ENCODE measurements at places on chromosomes 3 and 15.
A peak's percentile ranks its signal among the peaks of the same experiment; 100 is the strongest.

DNA sequence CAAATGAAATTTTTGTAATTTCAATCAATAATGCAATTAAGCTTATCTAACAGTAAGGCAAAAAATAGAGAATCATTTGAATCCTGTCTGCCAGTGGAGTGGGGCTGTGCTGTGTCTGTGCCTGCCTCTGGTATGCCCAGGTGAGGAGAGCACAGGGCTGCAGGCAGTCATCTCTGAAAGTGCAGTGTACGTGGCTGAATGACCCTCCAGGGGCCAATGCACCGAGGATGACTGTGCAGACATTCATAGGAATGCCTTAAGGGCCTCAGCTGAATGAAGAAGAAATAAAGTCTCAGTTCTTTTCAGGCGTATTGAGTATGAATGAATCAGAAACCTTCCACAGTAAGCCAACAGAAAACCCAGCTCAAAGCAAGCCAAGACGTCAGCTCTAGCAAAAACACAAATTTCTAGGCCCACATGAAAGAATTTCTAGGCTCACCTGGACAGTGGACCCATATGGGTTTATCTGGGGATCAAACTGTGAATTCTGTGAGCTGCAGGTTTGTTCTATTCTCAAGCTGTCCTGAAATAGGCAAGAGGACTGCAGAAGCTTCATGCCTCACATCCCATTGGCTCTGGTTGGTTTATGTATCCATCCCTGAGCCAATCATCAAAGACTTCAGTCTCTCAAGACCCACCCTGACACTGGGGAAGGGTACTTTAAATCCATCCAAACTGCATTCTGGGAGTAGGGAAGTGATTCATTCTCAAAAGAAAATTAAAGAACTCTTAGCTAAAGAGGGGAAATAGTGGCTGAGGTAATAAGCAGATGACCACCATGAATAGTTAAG, 123.4 kb downstream of the SSR3 start:
- no peaks in the 10 kb centered on the region for H3K4me1 ChIP-seq
- no peak overlapping the region for H3K27ac ChIP-seq
- DNase-seq: no peak

DNA sequence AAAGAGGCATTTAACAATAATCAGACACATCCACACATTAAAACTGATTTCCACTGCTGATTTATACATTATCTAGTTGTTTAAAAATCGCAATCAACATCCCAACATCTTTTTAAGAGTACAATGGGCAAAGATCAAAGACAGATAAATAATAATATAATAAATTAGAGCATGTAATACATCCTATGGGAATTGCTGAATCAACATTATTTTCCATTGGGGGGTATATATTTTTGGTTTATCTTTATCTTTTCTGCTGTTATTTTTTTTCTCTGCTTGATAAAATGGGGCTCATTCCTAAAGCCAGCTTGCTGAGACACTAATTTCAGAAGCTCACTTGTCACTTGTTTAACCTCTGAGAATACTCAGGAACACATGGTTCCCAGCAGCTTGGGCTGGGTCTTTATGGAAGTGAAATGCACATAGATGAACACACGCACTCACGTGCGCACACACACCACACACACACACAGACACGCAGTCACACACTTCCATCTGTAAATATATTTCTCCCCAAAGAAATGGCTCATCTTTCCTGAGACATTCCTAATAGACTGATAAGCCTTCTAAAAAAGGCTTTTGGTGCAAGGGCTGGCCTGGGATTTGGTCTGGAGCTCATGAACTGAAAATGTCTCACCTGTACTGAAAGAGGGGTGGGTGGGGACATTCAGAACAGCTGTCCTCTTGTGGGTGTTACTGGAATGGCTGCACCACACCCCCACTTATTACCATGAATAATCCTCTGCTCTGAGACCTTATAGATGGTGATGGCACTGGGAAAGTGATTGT, 3.5 kb upstream of the PPIB start:
- no peak overlapping the region for H3K4me3 ChIP-seq
- no peak overlapping the region for H3K27ac ChIP-seq
- no peaks in the 10 kb centered on the region for H3K27me3 ChIP-seq

DNA sequence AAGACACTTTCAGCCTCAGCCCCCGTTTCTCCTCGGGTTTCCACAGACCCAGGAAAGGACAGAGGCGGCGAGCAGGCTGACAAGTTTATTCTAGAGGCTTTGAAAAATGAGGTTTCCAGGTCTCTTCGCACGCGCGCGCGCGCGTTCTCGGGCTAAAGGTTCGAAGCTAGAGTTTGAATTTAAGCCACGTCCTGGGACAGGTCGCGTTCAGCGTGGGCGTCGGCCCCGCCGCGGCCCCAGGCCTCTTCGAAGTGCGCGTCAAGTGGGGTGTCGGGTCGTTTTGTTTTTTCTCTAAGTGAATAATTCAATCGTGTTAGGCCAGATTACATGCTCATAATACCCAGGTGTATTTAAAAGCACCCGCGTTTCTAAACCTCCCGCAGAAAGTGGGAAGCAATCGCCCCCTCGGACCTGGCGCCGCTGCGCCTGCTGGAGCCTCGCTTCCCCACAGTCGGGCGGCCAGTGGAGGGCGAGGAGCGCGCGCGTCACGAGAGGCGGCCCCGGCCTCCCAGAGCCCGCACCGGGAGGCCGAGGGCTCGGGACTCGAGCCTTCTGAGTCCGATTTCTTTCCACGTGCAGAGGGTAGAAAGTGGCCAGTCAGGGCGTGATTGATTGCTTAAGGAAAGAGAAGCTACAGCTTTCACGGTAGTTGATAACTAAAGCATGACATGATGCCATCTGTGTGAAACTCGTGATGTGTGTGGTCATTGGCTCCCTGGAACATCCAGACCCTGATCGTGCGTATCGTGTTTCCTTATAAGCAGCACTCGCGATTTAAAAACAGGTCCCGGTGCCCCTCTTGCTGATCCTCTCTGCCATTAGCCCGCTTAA, 15.8 kb upstream of the SOX2 start:
- H3K4me3 ChIP-seq: peak overlapping the region; percentile 72
- H3K4me1 ChIP-seq: peaks cover 42% of the 10 kb centered on the region
- H3K36me3 ChIP-seq: no peaks in the 10 kb centered on the region
- H3K27ac ChIP-seq: no peak overlapping the region
- no peak for DNase-seq

DNA sequence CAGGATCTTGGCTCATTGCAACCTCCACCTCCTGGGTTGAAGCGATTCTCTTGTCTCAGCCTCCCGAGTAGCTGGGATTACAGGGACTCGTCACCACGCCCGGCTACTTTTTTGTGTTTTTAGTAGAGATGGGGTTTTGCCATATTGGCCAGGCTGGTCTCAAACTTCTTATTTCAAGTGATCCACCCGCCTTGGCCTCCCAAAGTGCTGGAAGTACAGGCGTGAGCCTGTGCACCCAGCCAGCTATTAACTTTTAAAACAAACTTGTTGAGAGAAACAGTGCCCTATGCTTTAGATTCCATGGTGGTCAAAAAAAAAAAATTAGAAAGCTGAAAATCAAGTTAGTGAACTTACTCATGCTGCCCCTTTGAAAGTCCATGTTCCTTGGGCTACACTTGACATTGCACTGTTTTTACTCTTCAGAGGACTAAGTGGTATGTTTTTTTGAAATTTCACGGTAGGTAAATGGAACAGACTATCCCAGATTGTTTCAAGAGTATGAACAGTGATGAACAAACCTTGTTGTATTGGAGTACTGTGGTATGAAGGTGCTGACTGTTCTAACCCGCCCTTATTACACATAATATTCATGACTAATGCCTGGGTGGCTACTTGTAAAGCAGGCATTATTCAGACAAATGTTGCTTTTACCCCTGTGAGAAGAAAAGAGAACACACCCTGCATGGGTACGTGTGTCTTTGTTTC, 206.9 kb downstream of the KLHL25 start:
- H3K36me3 ChIP-seq: no peaks in the 10 kb centered on the region
- no peak overlapping the region for H3K4me3 ChIP-seq
- no peak for DNase-seq
- peaks cover 13% of the 10 kb centered on the region for H3K4me1 ChIP-seq

DNA sequence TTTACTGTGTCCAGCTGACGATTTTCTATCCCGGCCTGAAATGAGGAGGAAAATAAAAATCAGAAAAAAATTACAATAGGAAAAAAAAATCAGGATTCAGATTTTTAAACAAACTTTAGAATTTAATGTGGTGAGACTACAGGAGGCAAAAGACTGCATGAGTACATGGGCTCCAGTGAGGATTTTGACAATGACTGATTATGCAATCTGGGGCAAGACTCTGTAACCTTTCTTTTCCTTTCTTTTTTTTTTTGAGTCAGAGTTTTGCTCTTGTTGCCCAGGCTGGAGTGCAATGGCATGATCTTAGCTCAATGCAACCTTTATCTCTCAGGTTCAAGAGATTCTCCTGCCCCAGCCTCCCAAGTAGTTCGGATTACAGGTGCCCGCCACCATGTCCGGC, 29.9 kb downstream of the SPG11 start:
- DNase-seq: no peak
- no peak overlapping the region for H3K27ac ChIP-seq
- no peaks in the 10 kb centered on the region for H3K4me1 ChIP-seq

All from GM23338 (cell line).